ENCODE measurements at places on chromosomes 7 and 10. TPM values are rescaled to one million over a fixed set of nuclear protein-coding genes. Genes with fewer than 3 reads are reported as not detected.

Gene ANTXRL
- total RNA-seq, result not detected

Gene CRTAC1
- total RNA-seq, result 14.3 TPM

Gene WNT16
- 0.58 TPM for total RNA-seq

Gene DGKB
- total RNA-seq, result 4.6 TPM

Gene TMEM273
- 5.5 TPM for total RNA-seq

Gene LIPF
- 0.41 TPM for total RNA-seq

Gene PDE6C
- not detected for total RNA-seq

Gene CCDC6
- total RNA-seq, result 26.5 TPM

Gene CYP2E1
- 1.4 TPM for total RNA-seq

Gene CLDN3
- 79.3 TPM for total RNA-seq

Gene TMEM196
- total RNA-seq, result not detected

Gene TAS2R40
- total RNA-seq, result not detected

Gene EBLN1
- total RNA-seq, result not detected

Gene BMPER
- 19.5 TPM for total RNA-seq

Measured in metanephros (tissue), 2 donors.